ENCODE measurements at places on chromosomes 13 and 19.

GRCh38 chr13:41588899-41589298 is 131.5 kb downstream of the RGCC start:
- DNase-seq, result peak; percentile 77

GRCh38 chr13:97568850-97569249 is 134.9 kb downstream of the RAP2A start:
- DNase-seq, result no peak

GRCh38 chr19:49890349-49891311 is 6.1 kb downstream of the IL4I1 start:
- no peak for DNase-seq

DNA sequence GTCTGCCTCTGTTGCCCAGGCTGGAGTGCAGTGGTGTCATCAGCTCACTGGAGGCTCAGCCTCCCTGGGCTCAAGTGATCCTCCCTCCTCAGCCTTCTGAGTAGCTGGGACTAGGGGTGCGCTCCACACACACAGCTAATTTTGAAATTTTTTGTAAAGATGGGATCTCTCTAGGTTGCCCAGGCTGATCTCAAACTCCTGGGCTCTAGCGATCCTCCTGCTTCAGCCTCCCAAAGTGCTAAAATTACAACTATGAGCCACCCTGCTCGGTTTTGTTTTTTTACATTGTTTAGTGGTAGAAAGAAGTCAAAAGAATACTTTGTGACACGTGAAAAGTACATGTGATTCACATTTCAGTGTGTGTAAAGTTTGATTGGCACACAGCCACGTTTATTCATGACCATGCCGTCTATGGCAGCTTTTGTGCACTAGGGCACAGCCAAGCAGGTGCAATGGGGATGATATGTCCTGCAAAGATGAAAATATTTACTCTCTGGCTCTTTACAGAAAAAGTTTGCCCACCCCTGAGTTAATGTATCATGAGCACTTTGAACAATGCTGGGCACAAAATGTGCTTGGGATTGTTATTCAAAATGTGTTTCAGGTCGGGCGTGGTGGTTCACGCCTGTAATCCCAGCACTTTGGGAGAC is 16.2 kb upstream of the NFIC start:
- DNase-seq, result no peak

DNA sequence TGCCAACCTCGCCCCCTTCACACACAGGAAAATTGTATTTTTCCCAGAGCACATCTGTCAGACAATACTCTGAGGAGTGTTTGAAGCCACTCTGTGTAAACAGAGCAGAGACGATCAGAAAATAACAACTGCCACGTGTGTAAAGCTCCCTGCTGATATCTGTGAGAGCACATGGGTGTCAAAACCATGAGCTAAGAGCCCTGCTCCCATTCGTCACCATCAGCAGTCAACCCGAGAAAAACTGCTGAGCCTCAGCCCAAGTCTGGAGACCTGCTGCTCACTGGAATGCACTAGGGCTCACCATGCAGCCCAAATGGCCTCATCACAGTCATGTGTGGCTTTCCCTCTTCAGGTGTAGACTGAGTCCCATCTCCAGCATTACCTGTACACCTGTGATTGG is 304.1 kb downstream of the FGF14 start:
- no peak for DNase-seq

- no peak for DNase-seq
These were observed 788.2 kb downstream of the SLITRK5 start for GRCh38 chr13:88459331-88459730.

DNA sequence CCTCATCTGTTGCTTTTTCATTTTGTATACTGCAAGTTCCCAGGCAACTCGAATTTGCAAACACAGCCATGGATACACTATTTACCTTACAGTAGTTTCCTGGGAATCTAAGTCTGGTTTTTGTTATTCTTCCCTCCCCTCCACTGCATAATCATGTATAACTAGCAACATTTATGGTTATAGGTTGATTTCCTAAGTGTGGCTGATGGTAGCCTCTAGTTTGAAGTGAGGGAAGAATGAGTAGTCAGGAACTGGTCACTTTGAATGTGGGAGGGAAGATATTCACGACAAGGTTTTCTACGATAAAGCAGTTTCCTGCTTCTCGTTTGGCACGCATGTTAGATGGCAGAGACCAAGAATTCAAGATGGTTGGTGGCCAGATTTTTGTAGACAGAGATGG is at the start of gene KCNRG:
Gene KCNRG, plus strand, starts transcription at position 187 of the 400 bp plus-strand sequence. Its CDS starts 50 bp downstream, at position 237.
- DNase-seq, result no peak

- no peak for DNase-seq
These were observed 1157.2 kb downstream of the OLFM4 start for GRCh38 chr13:54185785-54186184.

GRCh38 chr19:31881988-31882387 is 463.4 kb upstream of the ZNF507 start:
- DNase-seq, result no peak

DNA sequence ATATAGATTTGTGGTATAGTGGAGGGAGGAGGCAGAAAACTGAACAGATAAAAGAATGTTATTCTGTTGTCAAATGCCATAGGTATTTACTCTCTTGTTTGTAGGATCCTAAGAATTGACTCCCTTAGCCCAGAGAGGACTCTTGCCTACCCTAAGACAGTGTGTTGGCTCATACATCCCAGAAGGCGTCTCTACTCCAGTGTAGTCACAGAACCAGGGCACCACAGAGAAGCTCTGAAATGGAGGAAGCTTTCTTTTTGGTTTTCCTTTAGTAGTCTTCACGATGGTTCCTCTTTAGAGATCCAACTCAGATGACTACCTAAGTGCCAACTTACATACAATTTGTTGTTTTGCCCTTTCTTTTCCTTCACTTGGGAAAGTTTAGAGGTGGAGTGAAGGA is 14.0 kb downstream of the GPR183 start:
- DNase-seq, result no peak

GRCh38 chr19:35643255-35644205 is 2.0 kb downstream of the ETV2 start:
- DNase-seq, result peak; percentile 39

DNA sequence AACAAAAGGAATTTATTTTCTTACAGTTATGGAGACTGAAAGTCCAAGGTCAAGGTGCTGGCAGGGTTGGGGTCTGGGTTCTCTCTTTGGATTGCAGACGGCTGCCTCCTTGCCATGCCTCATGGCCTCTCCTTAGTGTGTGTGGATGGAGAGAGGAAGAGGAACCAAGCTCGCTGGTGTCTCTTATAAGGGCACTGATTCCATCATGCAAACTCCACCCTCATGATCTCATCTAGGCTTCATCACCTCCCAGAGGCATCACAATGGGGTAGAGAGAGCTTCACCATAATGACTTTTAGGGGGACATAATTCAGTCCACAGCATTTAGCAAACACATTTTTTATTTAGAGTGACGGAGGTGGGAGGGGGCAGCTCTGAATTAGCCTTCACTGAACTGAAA is 104.9 kb upstream of the ABCC4 start:
- DNase-seq, result no peak

DNA sequence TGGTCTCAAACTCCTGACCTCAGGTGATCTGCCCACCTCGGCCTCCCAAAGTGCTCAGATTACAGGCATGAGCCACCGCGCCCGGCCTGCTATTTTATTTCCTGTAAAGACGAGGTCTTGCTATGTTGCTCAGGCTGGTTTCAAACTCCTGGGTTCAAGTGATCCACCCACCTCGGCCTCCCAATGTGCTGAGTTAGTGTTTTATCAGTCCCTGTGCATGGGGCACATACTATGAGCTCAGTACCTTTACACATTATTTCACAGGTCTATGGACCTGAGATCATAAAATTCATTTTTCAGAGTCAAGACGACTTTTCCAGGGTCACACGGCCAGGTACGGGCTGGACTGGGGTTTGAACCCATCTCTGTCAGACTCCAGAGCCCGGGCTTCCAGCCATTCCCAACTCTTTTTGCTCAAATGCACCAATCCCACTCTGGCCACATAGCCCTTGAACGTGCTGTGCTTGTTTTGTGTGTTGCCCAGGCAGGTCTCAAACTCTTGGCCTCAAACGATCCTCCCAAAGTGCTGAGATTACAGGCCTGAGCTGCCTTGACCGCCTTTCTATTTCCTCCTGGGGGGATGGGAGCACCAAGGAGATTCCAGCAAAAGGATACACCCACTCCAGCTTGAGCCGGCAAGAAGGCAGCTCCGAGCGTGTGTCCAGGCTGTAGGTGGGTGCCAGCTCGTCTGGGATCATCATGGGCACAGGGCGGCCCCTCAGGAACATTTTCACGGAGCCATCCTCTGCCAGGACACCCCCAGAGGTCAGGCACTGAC is 1.1 kb downstream of the EML2 start:
- no peak for DNase-seq

- DNase-seq, result no peak
These were observed 375.0 kb downstream of the PCDH9 start for GRCh38 chr13:66855131-66855530.

DNA sequence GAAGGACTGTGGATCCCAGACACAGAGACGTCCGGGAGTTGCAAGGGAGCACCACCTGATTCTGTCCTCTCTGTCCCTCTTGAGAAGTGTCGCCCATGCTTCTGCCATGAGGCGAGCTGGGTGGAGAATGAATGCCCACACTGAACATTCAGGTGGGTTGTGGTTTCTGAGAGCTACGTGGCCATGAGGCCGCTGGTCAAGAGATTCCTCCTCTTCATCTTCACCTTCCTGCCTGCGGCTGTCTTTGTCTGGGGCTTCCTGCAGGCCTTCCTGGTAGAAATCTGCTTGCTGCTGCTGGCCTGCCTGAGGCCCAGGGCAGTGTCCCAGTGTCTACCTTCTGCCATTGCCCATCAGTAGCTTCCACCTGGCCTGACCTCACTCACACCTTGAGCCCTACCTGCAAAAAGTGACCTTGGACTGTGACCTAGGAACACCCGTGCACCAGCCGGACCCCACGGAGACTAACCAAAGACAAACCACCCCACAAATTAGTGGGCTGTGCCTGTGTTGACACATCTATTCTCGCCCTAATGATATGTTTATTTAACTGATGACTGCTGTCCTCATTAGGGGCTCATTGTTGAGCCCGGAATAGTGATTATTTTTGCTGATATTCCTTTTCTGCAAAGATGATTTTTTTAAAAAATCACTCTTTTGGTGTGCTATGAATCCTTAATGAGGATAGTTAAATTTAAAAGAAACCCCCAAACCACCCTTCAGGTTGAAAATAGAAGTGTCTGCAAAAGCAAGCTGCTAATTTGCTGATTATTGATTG is 38.7 kb upstream of the ZNF536 start:
- no peak for DNase-seq

DNA sequence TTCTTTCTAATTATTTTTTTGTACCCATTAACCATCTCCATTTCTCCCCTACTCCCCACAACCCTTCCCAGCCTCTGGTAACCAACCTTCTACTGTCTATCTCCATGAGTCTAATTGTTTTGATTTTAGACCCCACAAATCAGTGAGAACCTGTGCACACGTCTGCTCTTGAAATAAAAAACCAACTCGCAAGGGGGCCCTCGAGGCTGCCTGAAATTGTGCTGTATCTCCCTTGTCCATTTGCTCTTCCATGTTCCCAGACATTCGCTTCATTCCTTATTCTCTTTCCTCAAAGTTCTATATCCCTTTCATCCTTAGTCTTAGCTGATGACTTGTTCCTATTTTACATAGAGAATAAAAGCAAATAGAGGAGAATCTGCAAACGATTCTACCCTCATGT is 95.0 kb downstream of the GPC5 start:
- DNase-seq, result no peak

GRCh38 chr13:112732679-112733078 is 42.8 kb downstream of the ATP11A start:
- no peak for DNase-seq
